Stimulated activated CD8-positive, alpha-beta memory T cell treated with anti-CD3 and anti-CD28 coated beads, Interleukin-15, amount 100 ng/mL, for 1 hour (primary cell): ENCODE measurements at places on chromosomes 11 and 22.

DNA sequence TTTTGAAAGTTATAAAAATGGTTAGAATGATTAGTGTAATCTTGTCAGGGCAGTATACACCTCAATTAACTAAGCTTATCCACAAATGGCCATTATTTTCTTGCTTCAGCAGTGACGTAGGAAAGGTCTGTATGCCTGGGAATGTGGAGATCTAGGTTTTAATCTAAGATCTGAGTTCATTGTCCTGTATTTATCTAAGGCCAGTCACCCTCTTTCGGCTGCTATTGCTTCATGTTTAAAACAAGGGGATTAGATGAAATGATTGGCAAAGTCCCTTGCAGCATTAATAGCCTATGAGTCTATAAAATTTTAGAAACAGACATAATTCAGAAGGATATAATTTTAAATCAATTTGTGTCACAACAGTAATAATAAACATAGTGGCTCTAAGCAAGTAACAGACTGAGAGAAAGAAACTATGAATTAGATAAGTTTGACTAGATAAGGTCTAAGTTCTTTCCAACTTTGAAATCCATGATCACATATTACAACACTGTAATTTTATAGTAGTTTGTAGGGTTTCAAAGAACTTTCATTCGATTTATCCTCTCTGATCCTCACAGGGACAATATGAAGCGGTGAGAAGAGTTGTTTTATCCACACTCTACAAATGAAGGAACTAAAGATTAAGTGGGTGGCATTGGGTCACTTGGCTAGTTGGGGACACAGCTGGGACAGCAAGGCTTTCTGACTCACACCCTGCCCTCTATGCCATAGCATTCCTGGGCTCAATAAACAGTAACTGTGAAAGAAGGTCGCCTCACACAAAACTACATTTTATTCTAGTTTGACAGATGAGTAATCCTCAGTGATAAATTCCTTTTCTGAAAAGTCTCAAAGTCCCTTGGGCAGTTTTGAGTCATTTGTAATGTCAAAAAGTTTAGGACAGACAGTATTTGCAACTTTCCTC lies 60.6 kb upstream of the RDX start:
- DNase-seq, result no peak

- no peak for DNase-seq
Observed at GRCh38 chr11:110757962-110758755, 45.9 kb upstream of the ARHGAP20 start.

DNA sequence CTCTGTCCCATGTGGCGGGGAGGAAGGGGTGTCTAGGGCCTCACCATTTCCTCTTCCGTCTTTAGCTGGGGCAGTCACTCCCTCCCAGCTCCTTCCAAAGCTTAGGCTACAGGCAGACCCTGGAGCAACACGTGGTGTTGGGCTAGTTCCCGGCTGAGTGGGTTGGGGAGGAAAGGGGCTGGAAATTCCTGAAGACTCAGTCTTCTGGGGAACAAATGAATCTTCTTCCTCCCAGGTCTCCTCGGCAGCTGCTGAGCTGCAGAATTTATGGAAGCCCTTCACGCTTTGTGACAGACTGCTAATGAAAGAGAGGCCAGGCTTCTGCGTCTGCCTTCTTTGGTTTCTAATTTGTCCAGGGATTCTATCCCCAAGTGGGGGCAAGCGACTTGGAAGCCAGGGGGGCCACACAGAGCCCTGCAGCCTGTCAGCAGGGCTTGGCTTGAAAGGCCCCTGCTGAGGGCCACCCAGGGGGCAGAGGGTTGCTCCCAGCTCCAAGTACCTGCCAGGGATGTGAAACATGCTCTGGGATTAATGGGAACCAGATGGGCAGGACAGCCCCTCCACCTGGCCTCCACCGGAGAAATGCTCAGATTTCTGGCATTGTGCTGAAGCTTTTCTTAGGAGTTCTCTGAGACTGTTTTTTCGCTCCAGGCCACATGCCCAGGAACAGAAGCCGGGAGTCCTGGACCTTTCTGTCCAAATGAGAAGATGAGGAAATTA lies 123.1 kb downstream of the PKNOX2 start:
- DNase-seq, result no peak

GRCh38 chr22:43154887-43155536 lies 3.7 kb downstream of the TSPO start:
- DNase-seq, result no peak

DNA sequence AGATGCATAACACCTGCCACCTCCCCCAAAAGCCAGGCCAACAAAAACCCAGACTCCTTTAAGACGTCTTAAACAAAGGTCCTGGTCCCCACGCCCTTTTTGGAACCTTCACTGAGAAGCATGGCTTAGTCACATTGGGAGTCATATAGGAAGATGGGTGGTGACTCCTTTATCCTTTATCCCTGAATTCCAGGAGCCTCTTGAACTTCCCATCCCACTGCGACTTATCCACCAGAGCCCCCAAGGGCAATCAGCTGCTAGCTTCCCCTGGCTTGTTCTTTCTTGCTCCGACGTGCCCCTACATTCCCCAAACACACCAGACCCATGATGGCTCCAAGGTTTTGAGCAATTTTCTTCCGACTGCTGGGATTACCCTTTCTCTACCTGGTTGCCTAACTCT lies 567.0 kb upstream of the CADM1 start:
- no peak for DNase-seq
